Activated T-helper 1 cell treated with anti-CD3 and anti-CD28 coated beads, Interleukin-12 subunit alpha, Interleukin-12 subunit beta, Interleukin-2, Interleukin-4 antibody, amounts not matched to agents 30 ng/mL and 10 ng/mL and 1 ng/mL, durations not matched to agents 14 hours and 24 hours and 36 hours (primary cell): ENCODE measurements at places on chromosomes 5 and 9. TPM values are rescaled to one million over a fixed set of nuclear protein-coding genes. Genes with fewer than 3 reads are reported as not detected.

Gene ELOVL7
- total RNA-seq = 0.34 and 0.49 TPM in 2 replicates

DNA sequence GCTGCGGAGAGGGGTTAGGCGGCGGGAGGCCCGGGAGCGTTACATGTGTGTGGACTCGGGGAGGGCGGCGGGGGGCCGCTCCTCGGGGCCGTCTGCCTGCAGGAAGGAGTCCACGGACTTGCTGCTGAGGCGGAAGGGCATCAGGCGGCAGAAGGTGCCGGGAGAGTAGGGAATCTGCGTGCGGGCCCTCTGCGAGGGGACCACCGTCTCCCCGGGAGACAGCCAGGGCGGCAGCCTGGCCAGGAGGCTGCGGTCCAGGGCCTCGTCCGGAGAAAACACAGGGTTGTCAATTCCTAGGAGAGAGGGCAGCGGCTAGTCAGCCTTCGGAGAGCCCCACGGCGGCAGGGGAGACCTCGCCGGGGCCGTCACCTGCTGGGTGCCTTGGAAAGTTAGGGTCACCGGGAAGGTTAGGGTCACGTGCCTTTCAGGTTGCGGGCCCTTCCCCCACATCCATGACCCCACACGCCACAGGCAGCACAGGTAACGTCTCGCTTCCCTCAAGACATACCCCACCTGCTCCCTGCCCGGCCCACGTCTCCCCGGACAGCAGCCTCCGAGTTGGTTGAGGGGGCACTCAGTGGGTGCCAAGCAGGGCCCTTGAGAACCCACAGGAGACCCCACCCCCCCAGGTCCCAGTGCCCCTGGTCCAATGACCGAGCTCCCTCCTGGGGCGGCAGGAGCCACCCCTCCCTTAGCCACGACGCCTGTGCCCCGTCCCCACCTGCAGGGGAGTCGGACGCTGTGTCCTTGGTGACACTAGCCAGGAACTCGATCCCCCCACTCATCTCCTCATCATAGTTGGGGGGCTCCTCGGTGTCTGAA, 32.1 kb downstream of the EXOC3 start:
- no peak for DNase-seq

Gene ZNF483
- 2.4 and 3.5 TPM in 2 replicates for total RNA-seq

- DNase-seq = no peak
These were observed 45.5 kb upstream of the TNFSF15 start for GRCh38 chr9:114851306-114851705.
